ENCODE measurements at places on chromosomes 7 and 10.

- no peak for DNase-seq
These were observed 41.4 kb upstream of the SLC26A5 start for GRCh38 chr7:103487419-103487818.

DNA sequence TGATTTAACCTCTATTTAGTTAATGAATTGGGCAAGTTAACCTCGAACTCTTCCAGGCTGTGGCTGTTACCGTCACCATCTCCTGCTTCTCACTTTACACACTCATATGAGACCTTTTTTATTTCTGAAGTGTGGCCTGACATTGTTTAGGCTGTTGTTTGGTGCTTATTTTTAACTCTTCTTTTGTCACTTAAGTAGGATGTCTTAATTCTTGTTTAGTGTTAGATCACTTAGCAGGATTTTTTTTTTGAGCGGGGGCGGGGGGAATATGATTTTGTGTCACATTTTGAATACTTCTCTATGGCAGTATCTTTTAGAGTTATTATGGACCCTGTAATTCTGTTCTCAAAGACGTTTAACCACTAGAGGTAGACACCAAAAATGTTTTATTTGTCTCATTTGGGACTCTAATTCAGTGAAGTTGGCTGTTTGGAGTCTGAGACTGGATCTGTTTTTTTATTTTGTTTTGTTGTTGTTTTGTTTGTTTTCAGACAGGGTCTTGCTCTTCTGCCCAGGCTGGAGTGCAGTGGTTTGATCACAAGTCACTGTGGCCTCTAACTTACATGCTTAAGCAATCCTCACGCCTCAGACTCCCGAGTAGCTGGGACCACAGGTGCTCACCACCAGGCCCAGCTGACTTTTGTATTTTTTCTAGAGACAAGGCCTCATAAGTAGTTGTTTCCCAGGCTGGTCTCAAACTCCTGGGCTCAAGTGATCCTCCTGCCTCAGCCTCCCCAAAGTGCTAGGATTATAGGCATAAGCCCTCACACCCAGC lies 73.5 kb downstream of the CUX1 start:
- DNase-seq, result no peak

DNA sequence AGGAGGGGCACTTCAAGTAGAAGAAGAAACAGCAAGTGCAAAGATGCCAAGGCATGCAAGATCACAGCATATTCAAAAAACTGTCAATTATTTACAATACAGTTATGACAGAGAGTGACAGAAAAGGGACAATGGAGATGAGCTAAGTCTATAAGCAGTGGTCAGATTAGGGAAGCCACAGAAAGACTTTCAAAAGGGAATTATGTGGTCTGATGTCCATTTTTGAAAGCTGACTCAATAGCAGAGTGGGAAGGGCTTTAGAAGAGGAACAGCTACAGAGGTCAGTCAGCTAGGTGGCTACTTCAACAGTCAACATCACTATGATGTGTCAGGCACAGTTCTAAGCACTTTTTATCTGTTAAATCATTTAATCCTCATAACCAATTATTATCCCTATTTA lies 45.2 kb upstream of the SPOCK2 start:
- DNase-seq, result peak; percentile 19

GRCh38 chr10:1660815-1661214 lies 76.5 kb downstream of the ADARB2 start:
- DNase-seq, result no peak

DNA sequence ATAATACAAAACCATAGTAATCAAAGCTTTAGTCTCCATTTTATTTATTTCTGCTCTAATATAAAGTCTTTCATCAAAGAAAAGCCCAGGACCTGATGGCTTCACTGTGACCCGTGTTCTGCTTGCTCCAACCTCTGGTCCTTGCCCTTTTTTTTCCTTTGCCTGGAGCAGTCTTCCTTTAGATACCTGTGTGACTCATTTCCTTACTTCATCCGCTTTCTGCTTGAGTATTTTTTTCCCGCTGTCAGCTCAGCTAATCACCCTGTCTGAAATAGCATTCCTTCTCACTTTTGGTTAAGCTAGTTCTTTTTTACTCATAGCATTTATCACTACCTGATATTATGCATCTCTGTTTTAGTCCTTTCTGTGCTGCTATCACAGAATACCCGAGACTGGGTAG lies 194.8 kb downstream of the ABCA13 start:
- no peak for DNase-seq

GRCh38 chr7:45108863-45109262 lies 2.6 kb downstream of the TBRG4 start:
- DNase-seq, result no peak

- DNase-seq, result no peak
These were observed 24.9 kb downstream of the CYP17A1 start for GRCh38 chr10:102812231-102812876.

Data from activated CD4-positive, alpha-beta T cell treated with anti-CD3 and anti-CD28 coated beads, Interleukin-10, Interleukin-2, amounts not matched to agents 100 ng/mL and 50 ng/mL, durations not matched to agents 16 hours and 8 hours (primary cell).